ENCODE measurements at places on chromosomes 16 and 17.

DNA sequence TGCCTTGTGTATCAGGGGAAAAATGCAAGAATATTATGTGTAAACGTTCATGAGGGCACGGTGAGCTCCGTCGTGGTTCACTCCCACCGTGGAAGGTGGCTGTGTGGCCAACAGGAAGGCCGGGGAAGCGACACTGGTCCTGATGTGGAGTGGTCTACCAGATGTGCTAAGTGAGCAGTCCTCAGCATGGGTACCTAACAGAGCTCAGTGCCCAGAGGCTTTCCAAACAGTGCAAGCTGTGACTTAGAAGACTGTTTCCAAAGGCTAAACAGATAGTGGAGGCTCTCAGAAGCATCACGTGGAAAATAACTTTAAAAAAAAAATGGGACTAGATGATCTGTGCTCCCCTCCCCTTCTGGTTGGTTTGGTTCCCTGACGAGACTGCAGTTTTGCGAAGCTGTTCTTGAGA, 199.3 kb upstream of the CHMP6 start:
- DNase-seq = no peak

DNA sequence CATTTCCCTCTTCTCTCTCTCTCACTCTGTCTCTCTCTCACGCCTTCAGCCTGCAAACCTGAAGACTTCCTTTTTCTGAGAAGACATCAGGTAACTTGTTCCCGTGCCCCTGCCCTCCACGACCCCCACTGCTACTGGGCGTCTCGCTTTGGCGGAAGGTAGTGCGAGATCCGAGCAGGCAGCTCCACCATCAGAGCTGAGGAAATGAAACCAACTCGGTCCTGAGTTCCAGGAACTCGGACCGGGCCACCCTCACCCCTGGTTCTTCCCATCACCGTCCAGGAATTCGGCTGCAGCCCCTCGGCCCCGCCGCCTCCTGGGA, 585 bp downstream of the MLKL start:
- no peak for DNase-seq

DNA sequence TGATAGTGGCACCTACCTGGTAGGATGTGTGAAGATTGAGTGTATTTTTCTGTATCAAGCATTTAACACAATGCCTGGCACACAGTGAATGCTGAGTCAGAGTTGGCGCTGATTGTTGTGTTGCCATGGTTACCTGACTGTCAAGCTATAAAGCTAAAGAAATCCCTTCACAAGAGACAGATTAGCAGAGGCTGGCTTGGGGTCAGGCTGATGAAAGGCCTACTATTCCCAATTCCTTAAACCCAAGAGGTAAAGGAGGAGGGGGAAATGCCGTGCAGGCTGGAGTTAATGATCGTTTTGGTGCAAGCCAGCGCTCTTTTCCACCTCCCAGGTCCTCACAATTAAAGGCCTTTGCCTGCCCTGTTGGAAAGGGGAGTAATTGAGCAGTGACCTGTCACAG, 5.9 kb downstream of the CLEC19A start:
- no peak for DNase-seq

GRCh38 chr16:83955218-83956130, 2.4 kb downstream of the OSGIN1 start:
- DNase-seq = no peak
